Suprapubic skin (tissue), 4 donors: ENCODE measurements at places on chromosomes 12 and 14.

- peak; percentile 82 for DNase-seq
Observed at GRCh38 chr14:103546652-103547454, 15.6 kb downstream of the BAG5 start.

GRCh38 chr14:29111554-29111953 is 345.0 kb downstream of the FOXG1 start:
- DNase-seq = no peak

GRCh38 chr14:101062601-101063000 is 159.1 kb upstream of the RTL1 start:
- no peak for DNase-seq

GRCh38 chr14:77099425-77100167 is 1.5 kb downstream of the CIPC start:
- DNase-seq = no peak
